ENCODE measurements at places on chromosomes 2 and 18. TPM values are rescaled to one million over a fixed set of nuclear protein-coding genes. Genes with fewer than 3 reads are reported as not detected.

Gene TFPI
- 19.7 TPM for polyA plus RNA-seq

Gene MAP3K20
- 26.8 TPM for polyA plus RNA-seq

Gene KIF3C
- polyA plus RNA-seq: 2.8 TPM

Gene DHX57
- 26.1 TPM for polyA plus RNA-seq

Gene ATP5F1A
- 194 TPM for polyA plus RNA-seq

Gene ASB18
- not detected for polyA plus RNA-seq

Gene TMEM37
- polyA plus RNA-seq: 6.9 TPM

Gene MATN3
- 0.79 TPM for polyA plus RNA-seq

Gene ACVR1C
- 4.8 TPM for polyA plus RNA-seq

Gene DYTN
- polyA plus RNA-seq: not detected

Gene CLIP4
- 7.3 TPM for polyA plus RNA-seq

Gene IMPA2
- 11.0 TPM for polyA plus RNA-seq

Gene FEV
- polyA plus RNA-seq: 16.5 TPM

Gene TUBB6
- polyA plus RNA-seq: 26.6 TPM

Gene SALL3
- not detected for polyA plus RNA-seq

Gene GNAL
- 2.7 TPM for polyA plus RNA-seq

Gene TMEM178A
- polyA plus RNA-seq: 13.2 TPM

Gene DYSF
- polyA plus RNA-seq: 15.9 TPM

Gene STPG4
- polyA plus RNA-seq: 0.24 TPM

Gene CTNNA2
- polyA plus RNA-seq: 1.1 TPM

Gene DUSP28
- polyA plus RNA-seq: 7.2 TPM

Gene FSHR
- polyA plus RNA-seq: not detected

Gene SATB2
- 6.4 TPM for polyA plus RNA-seq

Gene AMER3
- polyA plus RNA-seq: 1.2 TPM

Gene SH3RF3
- polyA plus RNA-seq: 10.0 TPM

Gene TUBA3E
- not detected for polyA plus RNA-seq

Gene DTNA
- polyA plus RNA-seq: 8.2 TPM

Gene UGT1A3
- not detected for polyA plus RNA-seq

Gene KATNAL2
- polyA plus RNA-seq: 11.6 TPM

Gene MAPK4
- polyA plus RNA-seq: 16.3 TPM

Gene GREB1
- polyA plus RNA-seq: 2.2 TPM

Gene MYO1B
- 6.9 TPM for polyA plus RNA-seq

Gene C2orf66
- not detected for polyA plus RNA-seq

Gene PLB1
- polyA plus RNA-seq: 7.7 TPM

Gene CPO
- 1.2 TPM for polyA plus RNA-seq

Gene TUBA3D
- polyA plus RNA-seq: not detected
